ENCODE measurements at places on chromosomes 2 and 18.

DNA sequence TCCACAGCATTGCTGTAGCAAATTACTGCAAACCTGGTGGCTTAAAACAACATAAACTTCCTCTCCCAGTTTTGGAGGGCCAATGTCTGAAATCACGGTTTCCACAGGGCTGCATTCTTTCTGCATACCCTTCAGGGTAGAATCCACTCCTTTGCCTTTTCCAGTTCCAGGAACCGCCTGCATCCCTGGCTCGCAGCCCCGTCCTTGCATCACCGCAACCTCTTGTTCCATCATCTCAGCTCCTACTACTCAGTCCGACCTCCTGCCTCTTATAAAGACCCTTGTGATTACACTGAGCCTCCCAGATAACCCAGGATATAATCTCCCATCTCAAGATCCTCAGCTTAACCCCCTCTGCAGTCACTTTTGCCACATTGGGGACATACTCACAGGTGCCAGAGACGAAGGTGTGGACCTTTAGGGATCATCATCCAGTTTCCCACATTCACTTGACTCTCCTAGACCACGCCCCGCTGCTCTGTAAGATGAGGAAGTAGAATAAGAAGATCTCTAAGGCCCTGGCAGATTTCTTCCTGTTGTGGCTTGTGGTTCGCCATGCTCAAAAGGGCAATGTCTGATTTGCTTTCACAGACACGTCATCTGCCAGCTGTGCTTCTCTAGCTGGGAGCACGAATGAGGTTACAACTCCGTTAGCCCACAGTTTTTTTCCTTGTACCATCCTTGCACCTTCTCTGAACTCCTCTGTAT is 103.6 kb upstream of the AGAP1 start:
- DNase-seq: no peak

GRCh38 chr2:64036034-64036705 is 16.9 kb upstream of the VPS54 start:
- no peak for DNase-seq

GRCh38 chr2:21263622-21264021 is 139.9 kb downstream of the TDRD15 start:
- no peak for DNase-seq

DNA sequence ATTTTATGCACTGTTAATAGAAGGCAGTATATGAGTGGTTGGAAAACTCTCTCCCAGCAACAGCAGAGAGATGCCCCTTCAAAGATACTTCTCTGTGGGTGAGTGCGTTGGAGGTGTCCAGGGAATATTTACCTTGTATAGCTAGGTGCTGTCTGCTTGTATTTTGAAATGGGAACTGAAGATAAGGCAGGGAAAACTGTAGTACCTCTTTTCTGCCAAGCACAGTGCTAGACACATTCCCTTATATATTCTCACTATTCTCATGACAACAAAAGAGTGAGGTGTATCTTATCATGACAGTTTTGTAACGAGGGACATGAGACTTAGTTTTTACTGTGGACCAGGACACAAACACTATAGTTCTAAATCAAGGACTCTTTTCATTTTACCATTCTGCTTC is 2.1 kb downstream of the TTC39C start:
- no peak for DNase-seq

DNA sequence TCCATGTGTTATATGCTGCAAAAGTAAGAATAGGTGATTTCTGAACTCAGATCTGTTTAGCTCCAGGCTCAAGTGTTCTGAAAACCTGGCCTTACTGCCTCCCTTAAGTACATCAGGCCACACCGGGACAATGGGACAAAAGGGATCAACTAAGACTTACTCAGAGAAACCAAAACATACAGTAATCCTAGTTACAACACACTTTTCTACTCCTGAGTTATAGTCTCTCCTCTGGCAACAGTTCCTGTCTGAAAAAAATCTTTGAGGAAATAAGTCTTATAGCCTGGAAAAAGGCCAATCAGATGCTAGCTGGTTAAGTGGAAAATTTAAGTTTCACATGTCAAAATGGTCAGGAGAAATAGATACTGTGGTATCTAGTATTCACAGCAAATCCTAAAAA is 5.6 kb downstream of the METTL5 start:
- no peak for DNase-seq

- DNase-seq: no peak
These were observed 67.5 kb downstream of the SP110 start for GRCh38 chr2:230152334-230152733.

DNA sequence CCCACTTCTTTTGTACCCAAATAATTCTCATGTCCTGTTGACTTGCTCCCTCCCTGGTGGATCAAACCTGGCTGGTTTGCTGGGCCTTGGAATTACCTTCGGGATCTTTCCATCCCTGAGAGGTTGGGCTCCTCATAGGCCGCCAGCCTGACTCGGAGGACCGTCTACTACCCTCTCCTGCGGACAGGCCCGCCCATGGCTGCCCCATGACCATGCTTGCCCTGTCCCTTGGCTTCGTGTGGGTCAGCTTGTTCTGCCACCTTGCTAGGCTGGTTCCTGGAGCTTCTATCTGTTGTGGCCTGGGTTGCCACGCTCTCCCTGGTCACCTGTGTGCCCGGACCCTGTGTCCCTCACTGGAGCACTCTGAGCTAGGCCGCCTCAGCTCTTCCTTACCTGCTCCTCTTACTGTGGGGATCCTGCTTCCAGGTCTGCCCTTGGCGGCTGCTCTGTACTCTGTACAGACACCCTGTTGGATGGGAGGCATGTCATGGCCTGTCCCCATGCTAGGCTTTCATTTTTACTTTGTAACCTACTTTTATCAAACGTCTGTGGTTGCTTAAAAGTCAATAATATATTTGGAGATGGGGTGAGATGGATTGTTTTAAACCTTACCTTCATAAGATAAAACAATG is 29.7 kb upstream of the FHL2 start:
- no peak for DNase-seq

DNA sequence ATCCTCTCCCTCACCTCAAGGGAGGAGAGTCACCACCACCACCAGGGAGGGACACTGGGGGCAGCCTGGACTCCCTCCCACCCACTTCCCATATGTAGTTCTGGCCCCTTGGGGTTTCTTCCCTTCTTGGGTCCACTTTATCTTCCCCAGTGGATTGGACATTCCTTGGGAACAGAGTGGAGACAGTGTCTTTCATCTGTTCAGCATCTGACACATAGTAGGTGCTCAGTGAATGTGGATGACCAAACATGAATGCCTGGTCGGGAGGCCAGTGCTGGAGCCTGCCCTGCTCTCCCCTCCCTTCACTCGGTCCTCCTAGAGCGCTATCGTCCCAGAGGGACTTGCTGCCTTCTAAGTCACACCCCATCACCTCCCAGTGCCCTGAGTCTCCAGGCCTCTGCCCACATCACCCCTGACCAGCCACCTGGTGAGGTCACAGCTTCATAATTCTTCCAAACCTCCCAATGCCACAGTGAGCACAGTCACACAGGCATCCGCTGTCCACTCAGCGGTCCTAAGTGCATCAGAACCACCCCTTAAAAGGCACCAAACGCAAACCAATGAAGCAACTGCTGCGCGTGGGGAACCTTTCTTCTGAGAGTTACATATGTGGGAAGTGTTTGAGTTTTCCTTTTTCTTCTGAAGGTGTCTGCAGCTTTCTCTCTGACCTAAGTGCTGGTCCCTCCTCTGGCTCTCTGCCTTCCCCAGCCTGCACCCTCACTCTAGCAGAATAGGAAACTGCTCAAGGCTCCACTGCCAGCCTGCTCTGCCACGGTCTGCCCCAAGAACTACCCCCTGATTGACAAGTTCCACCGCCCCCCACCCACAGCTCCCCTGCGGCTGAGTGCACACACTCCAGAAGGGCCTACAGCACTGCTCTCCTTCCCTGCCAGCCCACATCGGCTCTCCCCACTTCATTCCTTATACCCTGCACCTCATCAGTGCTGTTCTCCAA is 7.2 kb upstream of the SFXN5 start:
- no peak for DNase-seq

DNA sequence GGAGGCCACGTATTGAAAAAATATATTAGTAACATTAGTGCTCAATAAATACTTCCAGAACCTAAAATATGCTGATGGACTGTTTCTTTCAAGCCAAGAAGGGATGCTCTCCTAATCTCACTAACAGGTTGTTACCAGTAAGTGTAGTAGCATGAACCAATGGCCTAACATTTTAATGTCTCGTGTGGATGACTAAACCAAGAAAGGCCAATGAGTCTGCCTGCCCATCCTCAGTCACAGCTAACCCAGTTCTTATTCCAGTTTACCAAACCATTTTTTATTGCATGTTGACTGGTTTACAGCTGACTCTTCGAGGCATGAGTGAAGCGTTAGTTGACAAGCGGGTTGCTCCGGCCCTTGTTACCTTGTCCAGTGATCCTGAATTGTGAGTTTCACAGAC is 45.1 kb upstream of the TNFRSF11A start:
- DNase-seq: no peak

DNA sequence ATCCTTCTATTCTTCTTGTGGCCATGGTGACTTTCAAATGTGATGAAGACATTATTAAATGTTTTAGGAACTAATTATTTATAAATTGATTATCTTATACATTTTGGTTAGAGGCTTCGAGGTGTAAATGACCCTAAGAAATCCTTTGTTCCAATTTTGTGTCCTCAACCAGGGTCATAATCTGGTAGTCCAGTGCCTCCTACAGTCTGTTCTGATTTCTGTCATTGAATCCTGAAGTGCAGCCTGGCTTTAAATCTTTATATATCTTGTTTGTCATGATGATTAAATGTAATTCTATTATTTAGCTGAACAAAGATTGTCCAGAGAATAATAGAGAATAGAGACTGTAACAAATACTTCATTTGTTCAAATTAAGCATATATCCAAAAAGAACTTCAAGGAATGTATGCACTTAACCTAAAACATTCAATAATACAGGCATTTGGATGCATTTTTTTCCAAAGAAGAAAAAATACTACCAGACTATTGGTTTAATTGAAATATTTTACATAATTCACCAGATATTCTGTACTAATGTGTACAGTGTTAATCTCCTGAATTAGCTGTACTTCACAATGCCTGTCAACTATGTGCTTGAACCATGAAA is 89.8 kb downstream of the PRPF40A start:
- DNase-seq: no peak

- DNase-seq: no peak
These were observed 219.6 kb downstream of the CYP26B1 start for GRCh38 chr2:71927757-71928715.

DNA sequence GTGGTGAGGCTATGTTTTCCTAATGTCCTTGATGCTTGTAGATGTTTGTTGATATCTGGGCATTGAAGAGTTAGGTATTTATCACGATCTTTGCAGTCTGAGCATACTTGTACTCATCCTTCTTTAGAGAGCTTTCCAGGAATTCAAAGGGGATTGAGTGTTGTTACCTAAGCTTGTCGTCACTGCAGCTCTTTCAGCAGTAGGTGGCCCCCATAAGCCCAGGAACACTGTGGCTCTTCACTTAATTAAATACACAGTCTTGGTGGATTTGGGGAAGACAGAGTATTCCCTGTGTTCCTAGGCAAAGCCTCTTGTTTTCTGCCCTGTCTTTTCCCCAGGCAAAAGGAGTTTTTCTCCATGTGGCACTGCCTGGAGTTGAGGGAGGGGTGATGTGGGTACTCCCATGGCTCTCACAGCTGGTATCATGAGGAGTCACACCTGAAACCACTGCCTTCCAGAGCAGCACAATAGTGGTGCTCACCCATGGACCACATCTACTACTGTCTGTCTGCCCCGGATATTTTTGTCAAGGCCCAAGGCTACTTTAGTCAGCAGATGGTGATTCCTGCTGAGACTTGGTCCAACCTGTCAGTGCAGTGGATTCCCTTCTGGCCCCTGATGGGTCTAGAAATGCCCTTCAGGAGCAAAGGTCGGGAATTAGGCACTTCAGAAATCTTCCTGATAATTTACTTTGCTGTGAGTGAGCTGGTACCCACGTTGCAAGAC is 95.7 kb downstream of the GALNT13 start:
- DNase-seq: no peak

DNA sequence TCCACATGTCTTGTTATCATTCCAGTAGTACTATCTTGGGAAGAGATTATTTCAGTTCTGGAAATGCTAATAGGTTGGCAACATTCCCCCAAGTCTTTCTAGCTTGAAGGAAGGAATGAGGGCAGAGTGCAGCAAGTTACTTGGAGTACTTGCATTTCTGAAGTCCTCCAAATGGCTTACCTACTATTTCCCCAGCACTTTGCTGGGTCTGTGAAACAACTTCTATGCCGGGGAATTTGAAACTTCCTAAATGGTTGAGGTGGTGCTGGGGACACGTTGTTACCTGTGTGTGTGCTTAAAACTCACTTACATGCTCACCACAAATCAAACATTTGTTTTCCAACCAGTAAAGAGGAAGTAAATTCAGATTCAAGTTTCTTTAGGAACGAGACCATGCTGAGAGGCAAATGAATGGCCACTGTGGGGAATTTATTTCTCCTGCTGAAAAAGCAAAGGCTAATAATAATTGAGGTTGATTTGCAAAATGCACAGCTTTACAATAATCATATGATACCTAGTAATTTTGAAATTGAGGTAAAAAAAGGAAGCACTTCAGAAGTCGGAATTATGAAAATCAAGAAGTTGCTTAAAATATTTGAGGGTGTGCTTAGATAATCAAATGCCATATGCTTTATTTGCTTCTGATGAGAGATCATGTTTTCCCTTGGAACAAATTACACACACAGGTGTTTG is 1167.7 kb upstream of the ZEB2 start:
- no peak for DNase-seq

- no peak for DNase-seq
These were observed 81.4 kb downstream of the CELF4 start for GRCh38 chr18:37483984-37484819.

DNA sequence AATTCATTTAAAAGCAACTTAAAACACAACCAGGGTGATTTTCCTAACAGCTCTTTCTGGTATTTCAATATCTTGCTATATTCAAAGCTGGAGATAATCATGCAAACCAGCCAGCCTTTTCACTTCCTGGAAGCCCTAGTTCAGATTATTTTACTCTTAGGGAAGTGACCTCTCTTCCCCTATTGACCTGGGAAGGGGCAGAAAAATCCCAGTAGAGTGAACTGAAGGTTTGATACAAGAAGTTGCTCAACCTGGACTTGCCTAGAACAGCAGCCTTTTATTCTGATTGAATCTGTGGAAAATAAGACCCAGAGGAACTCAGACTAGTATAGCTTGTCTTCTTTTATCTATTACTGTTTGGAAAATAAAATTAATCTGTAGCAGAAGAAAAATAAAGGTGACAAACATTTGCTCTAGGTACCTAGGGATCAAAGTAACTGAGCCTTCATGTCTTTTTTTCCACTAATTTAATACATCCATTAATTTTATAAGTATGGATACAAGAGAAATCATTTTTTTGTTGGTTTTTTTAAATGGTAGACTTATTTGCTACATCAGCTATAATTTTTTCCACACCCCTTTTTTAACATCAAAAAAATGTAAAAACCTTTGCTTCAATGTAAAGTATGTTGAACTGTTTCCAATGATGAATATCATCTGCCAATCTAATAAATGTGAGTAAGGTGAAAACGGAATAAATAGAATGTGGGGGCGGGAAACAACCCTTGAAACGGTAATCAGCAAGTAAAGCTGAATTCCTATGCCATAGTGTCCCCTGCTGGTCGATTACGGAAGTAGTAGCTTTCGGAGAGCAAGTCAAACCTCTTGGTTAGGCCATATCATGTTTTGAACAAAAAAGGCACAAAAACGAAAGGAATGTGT is 629.9 kb downstream of the NRXN1 start:
- DNase-seq: no peak

Measured in naive B cell (primary cell).